ENCODE measurements at places on chromosomes 13 and 19.

GRCh38 chr13:53201454-53202225 is 173.0 kb downstream of the OLFM4 start:
- DNase-seq, result no peak

DNA sequence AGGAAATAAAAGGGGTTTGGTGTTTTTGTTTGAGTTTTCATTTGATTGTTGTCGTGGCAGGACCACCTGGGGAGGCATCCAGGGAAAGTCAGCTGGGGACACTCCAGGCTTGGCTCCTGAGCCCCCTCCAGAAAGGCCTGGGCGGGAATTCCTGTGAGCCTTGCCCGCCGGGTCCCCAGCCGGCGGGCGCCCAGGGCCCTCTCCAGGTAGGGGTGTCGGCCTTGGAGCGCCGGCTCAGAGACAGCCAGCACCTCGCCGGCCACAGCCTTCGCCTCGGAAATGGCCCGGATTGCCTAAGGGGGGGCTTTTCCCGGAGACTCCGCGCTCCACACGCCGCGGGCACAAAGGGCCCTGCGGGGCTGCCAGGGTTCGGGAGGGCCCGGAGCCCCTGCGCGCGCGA is 125.0 kb downstream of the TNFRSF19 start:
- no peak for DNase-seq

- DNase-seq, result no peak
Measured at GRCh38 chr13:110438211-110438610, 123.3 kb downstream of the RAB20 start.

- no peak for DNase-seq
Measured at GRCh38 chr13:85068231-85068630, 731.0 kb downstream of the SLITRK6 start.

DNA sequence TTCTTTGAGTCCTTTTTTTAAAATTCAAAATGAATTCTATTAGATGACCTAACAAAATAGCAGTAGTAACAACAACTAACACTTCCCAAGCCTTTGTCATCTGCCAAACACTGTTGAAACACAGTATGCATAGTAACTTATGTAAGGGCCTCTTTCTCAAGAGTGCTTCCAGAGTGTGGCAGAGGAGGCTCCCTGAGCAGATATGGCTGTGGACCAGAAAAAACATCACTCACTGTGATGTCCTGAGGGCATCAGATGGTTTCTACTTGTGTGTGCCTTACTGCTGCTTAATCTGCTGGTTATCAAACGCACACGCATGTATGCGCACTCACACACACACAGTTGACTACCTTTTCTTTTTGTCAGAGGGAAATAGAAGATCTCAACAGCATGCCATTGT is 110.8 kb downstream of the DLEU7 start:
- no peak for DNase-seq

- DNase-seq, result no peak
Measured at GRCh38 chr19:19514215-19514657, 1.1 kb downstream of the TSSK6 start.

DNA sequence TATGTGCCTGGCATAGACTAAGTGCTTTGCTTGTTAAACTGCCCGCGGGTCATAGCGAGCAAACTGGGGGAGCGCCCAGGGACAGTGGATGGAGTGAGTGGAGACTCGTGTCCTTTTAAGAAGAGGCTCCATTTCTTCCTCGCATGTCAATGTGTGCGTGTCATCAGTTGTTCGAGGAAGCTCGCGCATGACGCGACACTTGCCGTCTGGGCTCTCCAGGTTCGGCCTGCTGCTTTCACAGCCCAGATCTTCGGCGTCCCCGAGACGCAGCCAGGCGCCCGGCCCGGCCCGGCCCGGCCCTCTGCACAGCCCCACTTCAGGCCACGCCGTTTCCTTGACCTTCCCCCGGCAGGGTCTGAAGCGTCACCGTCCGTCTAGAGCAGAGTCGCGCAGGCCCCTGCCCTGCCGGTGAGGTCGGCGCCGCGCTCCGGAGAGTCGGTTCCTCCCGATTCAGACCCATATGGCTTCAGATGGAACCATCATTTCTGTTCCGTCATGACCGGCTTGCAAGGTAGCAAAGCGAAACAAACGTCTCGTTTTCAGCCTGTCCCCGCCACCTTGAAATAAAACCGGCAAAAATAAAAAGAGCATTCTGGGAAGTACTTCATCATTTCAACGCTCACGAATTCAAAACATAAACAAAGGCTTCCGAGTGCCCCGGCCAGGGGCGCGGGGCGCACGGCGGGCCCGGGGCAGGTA is 599 bp upstream of the ARHGEF7 start:
- DNase-seq, result no peak

- no peak for DNase-seq
Measured at GRCh38 chr13:108020027-108020426, 195.3 kb downstream of the LIG4 start.

DNA sequence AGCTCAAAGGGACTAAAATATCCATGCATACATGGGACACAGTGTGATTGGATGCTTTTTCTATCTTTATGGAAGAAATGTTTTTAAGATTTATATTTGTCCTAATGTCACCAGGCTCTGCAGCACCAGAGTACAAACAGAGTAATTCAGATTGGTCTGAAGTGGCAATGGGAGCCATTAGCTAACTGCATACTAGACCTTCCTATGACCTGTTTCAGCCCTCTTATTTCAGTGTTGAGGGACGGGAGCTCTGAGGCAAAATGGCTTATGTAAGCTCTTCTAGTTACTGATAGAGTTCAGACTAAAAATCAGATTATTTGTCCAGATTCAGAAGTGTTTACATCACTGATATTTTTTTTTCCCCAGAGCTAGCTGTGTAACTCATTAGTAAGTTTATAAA is 4.9 kb downstream of the SLAIN1 start:
- no peak for DNase-seq

- no peak for DNase-seq
Measured at GRCh38 chr13:42760951-42761350, 20.4 kb upstream of the FAM216B start.

DNA sequence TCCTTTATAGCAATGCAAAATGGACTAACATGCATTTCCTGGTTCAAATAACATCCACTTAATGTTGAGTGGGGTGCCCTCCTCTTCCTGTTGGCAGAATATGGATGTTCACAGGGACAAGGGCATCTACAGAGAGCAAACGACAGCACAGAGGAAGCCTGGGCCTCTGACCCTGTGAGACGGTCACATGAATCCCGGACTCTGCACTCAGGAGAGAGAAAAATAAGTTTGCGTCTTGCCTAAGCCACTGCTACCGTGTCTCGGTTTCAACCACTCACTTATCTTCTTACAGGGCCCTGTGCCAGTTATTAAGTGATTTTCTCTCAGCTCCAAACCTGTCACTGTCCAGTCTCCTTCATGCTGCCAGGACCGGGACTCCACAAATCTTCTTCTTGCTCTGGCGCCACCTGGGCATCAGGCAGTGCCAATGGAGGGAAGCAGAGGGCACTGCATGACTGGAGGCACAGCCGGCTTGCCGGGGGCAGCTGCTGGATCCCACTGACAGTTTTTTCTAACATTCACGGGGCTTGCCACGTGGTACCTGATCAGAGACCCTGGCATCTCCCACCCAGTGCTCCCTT is 11.8 kb downstream of the LIG1 start:
- DNase-seq, result no peak

DNA sequence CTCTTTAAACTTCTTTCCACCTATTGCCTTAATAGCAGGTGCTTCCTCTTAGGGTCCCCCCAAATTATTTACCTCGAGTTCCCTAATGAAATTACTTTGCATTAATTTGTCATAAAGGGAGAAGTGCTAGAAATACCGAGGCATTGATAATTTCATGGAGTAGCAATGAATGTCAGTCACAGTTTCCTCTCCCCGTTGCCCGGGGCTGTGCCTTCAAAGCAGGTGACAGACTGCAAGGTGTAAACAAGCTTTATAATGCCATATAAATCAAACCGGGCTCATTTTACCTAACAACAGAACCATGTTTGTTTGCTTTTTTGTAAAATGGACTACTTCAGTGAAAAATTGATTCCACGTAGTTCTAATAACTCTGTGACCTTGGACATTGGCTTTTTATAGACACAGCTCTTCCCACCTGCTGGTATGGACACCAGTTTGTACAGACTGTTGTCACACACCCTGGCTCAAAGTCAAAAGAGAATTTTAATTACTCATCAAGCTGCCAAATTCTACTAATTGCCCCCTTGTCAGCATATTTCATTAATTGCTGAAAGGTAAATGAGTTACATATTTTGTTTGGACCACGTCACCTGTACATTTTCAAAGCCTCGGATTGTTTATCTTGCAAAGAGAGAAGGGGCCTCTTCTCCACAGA is 171.1 kb downstream of the STK24 start:
- no peak for DNase-seq

GRCh38 chr13:31670831-31671617 is 68.3 kb upstream of the RXFP2 start:
- no peak for DNase-seq

DNA sequence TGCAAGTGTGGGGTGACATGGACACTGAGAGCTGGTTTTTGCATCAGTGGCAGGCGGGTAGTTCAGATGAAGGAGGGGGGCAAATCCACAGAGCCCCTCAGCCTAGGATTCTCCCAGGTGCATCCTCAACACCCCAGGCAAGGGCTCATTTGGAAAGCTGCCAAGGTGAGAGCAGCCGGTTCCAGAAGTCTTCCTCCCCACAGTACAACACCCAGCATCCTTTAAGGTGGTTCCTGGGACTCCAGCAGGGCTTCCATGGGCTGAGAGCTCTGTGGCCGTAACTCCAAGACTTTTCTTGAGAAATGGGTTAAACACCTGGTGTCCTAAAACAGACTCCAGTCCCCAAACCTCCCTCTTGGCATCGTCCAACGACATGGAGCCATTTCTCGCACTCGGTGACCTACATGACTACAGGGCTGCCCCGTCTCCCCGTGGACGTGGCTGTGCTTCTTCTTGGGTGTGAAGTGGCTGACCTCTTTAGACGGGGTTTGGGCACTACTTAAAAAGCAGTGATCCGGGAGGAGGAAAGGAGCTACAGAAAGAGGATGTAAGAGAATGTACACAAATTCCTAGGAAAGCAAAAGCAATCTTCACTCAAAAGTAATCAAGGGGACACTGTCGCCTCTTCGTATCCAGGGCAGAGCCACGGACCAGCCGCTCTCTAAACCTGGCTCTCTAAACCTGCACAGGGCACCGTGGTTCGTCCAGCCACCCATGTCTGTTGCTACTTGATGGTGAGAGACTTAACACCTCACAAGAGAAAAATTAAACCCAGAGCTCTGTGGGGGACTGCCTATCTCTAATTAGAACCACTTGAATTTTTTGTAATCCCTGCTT is 25.5 kb downstream of the RANBP3 start:
- DNase-seq, result no peak

GRCh38 chr19:43465468-43466120 is at the start of gene LYPD3:
LYPD3 (minus strand) TSS chr19:43465608; CDS start chr19:43465571, 37 bp downstream.
- DNase-seq, result no peak

DNA sequence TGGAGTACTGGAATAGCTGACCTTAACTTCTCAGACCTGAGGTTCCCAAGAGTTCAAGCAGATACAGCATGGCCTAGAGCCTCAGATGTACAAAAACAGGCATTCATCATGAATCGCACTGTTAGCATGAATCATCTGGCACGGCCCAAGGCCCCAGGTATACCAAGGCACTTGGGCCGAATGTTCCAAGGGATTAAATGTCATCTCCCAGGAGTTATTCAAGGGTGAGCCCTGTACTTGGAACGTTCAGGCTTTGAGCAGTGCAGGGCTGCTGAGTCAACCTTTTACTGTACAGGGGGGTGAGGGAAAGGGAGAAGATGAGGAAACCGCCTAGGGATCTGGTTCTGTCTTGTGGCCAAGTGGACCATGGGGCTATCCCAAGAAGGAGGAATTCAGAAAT is 6.3 kb downstream of the KLK3 start:
- no peak for DNase-seq

DNA sequence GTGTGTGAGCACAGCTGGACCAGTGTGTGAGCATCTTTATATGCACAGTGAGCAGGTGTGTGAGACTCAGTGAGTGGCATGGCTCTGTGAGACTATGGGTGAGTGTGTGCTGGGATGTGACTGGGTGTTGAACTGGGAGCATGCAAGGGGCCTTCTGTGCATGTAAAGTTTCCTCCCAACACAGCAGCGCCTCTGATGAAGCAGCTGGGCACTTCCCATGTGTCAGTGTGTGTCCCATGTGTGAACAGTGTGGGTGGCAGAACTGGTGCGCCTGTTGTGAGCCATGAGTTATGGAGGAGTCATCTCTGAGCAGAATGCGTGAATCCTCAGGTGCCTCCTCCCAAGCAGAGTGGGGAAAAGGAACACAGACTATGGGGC is 24.1 kb downstream of the LGALS16 start:
- no peak for DNase-seq

DNA sequence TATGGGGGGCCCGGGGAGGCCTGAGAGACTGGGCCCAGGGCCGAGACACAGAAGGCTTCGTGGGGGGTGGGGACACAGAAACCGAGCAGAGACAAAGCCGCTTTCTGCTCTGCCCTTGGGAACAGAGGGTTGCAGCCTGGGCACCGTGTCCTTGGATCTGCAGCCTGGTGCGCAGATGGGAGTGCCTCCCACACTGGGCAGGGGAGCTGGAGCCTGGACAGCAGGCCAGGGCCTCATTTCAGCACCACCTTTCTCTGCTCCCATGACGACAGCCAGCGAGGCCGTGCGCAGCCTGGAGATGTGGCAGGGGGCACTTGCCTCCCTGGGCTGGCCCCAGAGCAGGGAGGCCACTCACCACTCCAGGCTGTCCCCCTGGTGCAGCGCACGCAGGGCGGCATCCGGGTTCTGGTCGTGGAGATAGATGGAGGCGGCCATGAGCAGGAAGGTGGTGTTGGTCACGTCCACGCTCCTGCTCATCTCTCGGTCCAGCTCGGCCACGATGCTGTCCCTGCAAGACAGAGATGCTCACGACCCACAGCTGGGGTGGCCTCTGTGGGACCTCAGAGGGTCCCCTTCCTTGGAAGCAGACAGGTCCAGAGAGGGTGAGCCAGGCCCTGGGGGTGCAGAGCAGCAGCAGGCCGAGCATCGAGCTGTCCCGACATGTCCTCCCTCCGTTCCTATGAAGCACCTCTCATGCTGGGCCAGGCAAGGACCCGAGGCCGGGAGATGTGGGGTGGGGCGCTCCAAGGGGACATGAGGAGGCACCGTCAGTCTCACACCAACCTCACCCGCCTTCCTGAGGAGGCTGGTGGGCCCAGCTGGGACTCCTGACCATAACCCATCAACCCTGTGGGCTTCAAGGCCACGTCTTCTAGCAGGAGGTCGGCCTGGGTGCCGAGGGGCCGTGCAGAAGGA is 10.9 kb upstream of the CERS1 start:
- no peak for DNase-seq

DNA sequence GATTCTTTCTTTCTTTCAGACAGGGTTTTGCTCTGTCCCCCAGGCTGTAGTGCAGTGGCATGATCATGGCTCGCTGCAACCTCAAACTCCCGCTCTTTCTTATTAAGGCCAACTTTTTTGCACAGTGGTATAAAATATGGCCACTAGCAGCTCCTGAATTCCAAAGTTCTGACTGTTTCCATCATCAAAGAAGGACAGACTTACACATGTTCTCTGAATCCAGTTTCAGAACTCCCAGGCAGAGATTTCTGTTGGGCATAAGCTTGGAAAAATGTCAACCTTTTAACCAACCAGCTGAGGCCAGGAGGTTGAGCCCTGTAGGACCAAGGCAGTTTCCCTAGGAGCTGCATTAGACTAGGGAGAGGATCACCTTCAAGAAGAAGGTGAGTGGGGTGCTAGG is 184.1 kb downstream of the HS6ST3 start:
- DNase-seq, result no peak
